ENCODE measurements at places on chromosomes 11 and 22.

- no peak for DNase-seq
These were observed 75.0 kb downstream of the BRD1 start for GRCh38 chr22:49752598-49753091.

- DNase-seq = no peak
These were observed 16.0 kb downstream of the STARD10 start for GRCh38 chr11:72777755-72778278.

GRCh38 chr11:82989628-82990404 is 81.9 kb downstream of the RAB30 start:
- no peak for DNase-seq

DNA sequence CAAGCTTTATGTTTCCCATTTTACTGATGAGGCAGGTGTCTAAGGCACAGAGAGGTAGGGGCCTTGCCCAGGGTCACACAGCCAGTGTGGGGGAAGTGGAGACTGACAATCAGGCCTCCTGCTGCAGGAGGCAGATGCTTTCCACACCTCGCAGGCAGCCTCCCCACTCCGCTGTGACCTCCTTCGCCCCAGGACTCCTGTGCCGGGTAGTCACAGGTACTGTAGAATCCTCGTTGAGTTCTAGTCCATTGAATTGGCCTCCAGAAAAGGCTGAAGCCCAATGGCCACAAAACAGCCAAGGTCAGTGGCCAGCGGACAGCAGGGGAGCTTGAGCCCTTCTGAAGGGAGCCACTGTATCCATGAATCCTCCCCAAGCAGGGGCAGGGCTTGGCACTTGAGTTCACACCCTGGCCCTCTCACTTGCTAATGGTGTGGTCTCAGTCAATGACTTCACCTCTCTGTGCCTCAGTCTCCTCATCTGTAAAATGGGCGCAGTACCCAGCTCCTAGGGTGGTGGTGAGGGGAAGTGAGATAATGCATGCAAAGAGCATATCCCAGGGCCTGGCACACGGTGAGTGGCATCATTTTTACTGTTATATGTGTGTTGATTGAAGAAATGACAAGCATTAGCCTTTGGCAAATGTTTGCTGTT is 1.1 kb upstream of the FXYD2 start:
- no peak for DNase-seq

DNA sequence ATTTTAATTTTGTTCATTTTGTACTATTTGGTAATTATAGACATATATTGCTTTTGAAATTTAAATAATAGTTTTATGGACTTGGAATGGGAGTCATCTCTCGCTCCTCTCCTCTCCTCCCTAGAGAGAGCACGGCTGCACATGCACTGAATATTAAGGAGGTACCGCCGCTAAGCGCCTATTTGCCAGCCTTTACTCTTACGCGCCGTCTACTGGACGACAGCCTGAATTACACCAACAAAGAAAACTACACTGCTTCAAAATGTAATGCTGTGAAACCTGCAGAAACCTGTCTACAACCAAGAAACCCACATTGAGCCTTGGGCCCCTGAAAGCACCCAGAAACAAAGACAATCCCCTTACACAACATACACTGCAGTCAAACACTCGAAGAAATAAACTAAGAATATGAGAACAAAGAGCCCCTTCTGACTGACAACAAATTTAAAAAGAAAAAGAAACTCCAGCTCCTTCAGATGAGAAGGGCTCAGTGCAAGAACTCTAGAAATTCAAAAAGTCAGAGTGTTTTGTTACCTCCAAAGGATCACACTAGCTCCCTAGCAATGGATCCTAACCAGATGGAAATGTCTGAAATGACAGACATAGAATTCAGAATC is 737.2 kb downstream of the LRRC4C start:
- DNase-seq = no peak

DNA sequence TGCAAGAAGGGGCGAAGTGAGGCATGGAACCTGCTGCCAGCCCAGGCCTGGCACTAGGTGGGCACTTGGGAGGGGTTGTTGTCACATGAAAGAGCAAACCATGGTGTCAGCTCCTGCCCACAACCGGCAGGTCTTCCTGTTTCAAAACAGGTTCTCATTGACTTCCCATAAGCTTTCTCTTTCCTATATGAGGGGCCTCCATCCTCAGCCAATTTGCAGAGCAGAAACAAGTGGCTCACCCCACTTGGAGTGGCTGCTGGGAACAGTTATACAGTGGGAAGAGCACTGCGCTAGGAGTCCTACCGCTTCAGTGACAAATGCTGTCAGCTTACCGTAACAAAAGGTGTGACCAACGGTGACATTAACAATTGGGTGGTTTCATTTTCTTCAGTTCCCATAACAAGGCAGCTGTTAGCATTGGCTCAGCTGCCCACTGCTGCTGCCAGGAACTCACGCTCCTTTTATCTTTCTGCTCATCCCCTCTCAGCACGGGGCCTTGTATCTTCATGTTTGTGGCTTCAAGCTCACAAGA is 10.2 kb upstream of the SSTR3 start:
- DNase-seq = no peak

DNA sequence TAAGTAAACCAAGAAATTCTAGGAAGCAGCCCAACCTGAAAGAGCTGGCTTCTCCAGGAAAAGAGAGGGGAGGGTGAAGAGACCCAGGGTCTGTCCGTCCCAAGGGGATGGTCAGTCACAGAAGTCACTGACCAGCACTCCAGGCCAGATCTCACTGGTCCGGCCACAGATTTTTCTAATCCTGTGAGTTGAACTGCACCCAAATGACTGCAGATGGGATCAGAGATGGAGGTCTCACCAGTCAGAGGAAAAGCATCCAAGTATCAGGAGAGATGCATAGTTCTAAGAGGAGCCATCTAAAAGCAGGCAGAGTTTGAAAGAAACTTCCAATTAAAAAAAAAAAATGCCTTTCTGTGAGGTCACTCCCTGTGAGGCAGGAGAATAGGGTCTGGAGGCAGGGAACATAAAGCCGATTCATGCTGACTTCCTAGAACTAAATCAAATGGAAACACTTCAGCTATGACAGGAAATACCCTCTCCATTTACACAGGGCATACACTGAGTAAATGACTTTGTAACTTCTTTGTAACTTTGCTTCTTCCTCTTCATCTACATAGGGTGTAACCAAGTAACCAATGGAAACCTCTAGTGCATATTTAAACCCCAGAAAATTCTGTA is 144.5 kb downstream of the CCDC34 start:
- DNase-seq = no peak

DNA sequence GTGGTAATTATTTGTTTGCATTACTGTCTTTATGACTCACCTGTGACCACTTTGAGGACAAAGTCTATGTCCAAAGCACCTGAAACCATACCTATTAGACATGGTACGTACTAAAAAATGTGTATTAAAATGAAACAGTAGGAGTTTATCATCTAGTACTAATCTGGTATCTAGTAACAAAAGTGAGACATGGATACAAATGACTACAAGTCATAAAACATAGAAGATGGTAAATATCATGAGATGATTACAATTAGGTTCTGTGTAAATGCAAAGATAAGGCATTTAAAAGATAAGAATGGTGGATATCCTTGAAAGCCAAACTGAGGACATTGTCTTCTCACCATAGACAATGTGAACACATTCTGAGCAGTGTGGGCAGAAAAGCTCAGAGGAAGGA is 113.5 kb upstream of the GUCY1A2 start:
- no peak for DNase-seq

- DNase-seq = no peak
These were observed 408 bp downstream of the PPP2R5B start for GRCh38 chr11:64924910-64925284.

Measured in stimulated activated CD8-positive, alpha-beta memory T cell treated with anti-CD3 and anti-CD28 coated beads, Interleukin-2, amount 100 ng/mL, for 48 hours (primary cell).